ENCODE measurements at places on chromosomes 3 and 15. TPM values are rescaled to one million over a fixed set of nuclear protein-coding genes. Genes with fewer than 3 reads are reported as not detected.

- no peak for DNase-seq
Observed at GRCh38 chr15:61459785-61460707, 230.9 kb upstream of the RORA start.

DNA sequence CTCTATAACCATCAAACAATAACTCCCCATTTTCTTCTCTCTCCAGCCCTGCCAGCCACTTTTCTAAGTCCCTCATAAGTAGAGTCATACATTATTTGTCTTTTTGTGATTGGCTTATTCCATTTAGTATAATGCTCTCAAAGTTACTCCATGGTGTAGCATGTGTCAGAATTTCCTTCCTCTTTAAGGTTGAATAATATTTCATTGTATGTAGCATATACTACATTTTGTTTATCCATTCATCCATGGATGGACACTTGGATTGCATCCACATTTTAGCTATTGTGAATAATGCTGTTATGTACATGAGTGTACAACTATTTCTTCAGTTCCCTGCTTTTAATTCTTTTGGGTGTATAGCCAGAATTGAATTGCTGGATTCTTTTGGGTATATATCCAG, 138.4 kb downstream of the ATG7 start:
- no peak for DNase-seq

GRCh38 chr15:36458411-36458810, 121.0 kb upstream of the CDIN1 start:
- no peak for DNase-seq

MEF2A gene
- 35.3 TPM for total RNA-seq

- DNase-seq, result no peak
Observed at GRCh38 chr3:16864610-16865313, 20.0 kb upstream of the PLCL2 start.

DNA sequence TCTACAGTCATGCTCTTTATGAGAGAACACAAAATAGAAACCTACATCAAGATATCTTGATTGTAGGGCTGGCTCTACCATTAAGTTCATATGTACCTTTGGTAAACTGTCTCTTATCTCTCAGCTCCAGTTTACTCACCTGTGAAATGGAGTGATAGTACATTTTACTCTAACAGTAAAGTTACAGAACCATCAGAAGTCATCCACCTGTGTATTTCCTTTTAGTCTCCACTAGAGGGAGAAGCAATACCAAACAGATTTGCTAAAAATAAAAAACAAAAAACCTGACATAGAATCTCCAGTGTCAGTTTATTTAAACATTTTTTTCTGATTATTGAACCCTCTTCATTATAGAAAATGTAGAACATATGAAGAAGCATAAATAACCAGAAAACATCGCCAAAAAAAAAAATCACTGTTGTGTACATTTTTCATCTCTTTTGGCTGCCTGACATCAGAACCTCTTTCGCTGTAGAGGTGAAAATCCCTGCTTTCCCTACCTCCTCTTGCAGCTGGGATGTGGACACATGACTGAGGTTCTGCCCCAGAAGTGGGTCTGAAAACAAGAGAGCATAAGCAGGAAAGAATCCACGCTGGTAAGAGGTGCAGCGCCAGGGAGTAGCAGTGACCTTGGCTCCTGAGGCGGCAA, 48.7 kb upstream of the WDR72 start:
- no peak for DNase-seq

GRCh38 chr3:129699199-129699598, 92.7 kb upstream of the PLXND1 start:
- no peak for DNase-seq

GRCh38 chr15:41790169-41790568, 15.9 kb downstream of the MAPKBP1 start:
- DNase-seq, result no peak

GRCh38 chr3:42814246-42814645, 5.0 kb downstream of the ACKR2 start:
- no peak for DNase-seq

DNA sequence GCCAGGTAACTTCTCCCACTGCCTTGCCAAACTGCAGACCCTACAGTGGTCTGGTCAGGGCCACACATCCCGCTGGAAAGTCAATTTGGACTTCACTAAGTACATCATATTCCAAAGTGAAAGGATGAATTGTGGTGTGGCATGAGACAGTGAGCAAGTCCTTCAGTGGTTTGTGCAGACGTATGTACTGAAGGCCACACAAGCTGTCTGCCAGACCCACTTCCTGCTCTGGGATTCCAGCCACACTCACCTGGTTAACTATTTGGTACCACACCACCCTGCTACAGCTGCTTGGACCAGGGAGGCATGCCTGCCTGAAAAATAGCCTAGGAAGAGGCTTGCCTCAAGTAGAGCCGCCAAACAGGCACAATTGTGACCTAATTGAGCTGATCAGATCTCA, 94.1 kb upstream of the STRIT1 start:
- no peak for DNase-seq

GRCh38 chr15:69758810-69759790, 306.5 kb downstream of the RPLP1 start:
- peak; percentile 51 for DNase-seq

P2RY13 gene
- total RNA-seq, result 0.15 TPM

- no peak for DNase-seq
Observed at GRCh38 chr3:32322311-32322710, 69.3 kb upstream of the CMTM7 start.

DNA sequence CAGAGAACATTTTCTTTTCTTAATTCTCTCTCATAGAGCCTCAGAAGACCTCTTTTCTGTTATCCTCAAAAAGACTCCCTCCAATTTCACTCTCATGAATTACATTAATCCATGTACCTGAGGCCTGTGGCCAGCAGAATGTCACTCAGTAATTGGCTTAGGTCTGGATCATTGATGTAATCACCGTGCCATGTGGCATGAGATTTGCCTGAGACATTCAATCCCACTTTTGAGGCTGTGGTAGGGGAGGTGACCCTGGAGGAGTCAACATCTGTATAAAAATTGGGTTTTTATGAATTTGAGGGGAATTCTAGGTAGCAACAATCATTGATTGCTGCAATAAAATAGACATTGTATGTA, 295.3 kb downstream of the GBE1 start:
- no peak for DNase-seq

GRCh38 chr3:85539232-85539631, 580.4 kb downstream of the CADM2 start:
- DNase-seq, result no peak

DNA sequence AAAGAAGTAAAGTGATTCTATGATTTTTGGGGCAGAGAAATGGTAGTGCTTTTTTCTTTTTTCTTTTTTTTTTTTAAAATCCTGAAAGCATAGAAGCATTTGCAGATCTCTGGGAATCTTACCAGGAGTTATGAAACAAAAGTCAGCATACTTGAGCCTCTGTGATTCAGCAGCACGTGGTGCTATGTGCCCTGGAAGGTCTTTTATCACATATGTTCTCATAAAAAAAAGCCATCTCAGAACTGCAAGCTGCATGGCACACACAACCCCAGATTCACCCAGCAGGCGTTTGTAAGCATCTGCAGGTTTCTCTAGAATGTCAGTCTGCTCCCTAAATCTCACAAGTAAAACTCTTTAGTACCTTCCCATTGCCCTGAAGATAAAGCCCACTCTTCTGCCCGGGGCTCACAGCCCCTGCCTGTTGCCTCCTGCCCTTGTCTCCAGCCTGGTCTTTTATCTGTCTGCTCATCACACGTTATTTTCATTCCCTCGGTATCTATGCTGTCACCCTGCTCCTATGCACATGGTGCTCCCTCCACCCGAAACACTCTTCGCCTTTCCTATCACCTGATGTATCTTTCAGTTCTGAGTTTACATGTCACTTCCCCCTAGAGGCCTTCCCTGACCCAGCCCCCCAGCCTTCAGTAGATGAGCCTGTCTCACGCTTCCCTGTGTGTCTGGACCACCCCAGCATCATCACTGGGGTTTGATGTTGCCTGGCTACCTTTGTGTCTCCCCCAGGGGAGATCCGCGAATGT, 72.4 kb downstream of the CHDH start:
- no peak for DNase-seq

DNA sequence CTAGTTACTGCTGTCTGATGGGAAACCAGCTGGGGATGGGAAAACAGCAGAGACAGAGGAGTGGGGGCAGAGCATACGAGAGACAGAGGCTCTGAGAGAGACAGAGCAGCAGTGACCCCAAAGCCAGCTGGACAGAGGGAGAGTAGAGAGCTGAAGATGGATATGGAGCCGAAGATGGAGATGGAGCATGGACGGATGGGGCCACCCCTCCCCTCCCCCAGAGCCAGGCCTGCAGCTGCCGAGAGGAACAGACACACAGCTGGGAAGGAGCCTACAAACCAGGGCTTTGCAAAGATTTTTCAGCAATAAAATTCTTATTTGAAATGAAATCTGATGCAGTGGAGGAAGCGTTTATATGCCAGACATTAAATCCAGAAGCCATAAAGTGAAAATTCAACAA, 167.6 kb upstream of the LINGO1 start:
- no peak for DNase-seq

DNA sequence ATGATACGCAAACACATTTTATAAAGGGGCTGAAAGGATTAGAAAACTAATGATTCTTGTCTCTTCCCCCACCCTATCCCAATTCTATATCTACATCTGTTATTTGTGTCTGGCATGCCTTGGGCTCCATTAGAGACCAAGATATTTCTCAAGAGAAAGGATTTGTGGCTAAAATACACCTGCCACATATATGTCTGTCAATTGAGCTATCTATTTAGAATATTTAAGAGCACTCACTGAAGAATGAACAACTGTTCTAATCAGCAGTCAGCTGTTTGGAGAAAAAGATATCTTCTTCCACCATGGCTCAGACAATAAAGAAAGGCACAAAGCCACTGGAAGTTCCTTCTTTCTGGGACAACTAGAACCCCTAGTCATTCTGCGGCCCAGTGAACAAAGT, 61.7 kb upstream of the LRRN1 start:
- DNase-seq, result no peak
